NCI-H446 treated with DMSO at 0.1 percent for 48 hours (cell line): ENCODE measurements at places on chromosomes 7 and 10.

- DNase-seq, result no peak
These were observed 41.8 kb downstream of the FGFR2 start for GRCh38 chr10:121556455-121556854.

GRCh38 chr7:69843653-69844052 is 245.4 kb downstream of the AUTS2 start:
- DNase-seq, result no peak

DNA sequence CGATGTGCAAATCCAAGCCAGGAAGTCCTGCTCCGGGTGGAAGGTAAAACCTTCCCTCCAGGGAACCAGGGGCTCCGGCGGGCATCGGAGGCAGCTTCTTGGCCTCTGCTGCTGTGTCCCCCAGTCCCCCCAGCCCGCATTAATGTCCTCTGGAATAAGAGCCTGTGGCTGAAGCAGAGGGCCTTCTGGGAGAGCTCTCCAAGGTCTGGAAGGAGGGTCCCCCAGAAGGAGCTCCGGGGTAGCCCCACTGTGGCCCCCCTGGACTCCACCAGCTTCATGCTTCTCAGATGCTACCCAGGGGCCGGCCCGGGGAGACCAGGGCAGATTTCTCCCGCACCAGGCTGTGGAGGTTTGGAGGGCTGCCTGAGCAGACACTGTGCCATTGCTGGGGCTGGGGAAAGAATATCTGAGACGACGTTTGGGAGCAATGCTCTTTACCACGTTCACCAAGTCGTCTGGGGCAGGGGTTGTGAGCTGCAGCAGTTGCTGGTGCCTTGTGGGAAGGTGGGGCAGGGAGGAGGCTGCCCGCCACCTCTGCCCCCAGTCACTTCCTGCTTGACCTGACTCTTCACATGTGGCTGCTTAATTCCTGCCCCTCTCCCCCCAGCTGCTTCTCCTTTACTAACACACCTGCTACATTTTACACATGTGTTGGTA is 8.3 kb downstream of the ZNF853 start:
- no peak for DNase-seq

DNA sequence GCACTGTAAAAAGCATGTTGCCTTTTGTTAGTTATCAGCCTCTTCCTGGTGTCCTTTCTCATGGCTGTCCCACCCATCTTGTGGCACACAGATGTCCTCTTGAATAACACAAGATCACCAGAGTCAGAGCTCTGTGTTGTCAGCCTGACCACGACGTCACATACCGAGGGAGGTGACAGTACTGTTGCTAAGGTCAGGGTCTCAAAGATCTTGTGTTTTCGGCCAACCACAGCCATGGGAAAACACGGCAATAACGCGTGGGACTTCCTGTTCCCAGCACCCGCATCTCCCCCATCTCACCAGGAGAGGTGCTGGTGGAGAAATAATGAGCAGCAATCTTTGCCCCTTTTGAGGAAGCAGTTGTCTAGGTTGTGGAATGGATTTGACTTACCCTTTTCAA is 40.4 kb downstream of the NPVF start:
- no peak for DNase-seq

- no peak for DNase-seq
These were observed 141.2 kb upstream of the C1QL3 start for GRCh38 chr10:16662923-16663322.

- no peak for DNase-seq
These were observed 46.9 kb downstream of the GRID1 start for GRCh38 chr10:86319676-86320075.

GRCh38 chr10:42754155-42755027 is 28.2 kb upstream of the BMS1 start:
- no peak for DNase-seq

DNA sequence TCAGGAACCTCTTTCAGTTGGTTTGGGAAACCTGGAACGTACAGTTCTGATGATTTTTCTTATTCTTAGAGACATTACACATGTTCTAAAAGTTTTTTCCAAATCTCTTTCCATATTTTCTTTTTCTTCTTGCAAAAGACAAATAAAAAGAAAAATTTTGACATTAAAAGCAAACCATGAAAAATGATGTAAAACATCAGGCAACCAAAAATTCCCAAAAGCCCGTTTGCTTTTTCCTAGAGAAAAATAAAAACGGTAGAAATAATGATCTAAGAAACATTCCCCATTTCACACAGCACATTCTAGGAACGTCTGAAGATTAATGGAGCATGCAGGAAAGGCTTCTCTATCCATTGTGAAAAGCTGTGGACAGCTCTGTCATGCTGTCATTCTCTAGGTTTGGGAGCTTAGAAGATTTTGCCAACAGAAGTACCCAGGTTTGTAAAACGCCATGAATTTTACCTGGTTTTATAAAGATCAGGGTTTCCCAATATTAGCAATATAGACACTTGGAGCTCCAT is 11.2 kb upstream of the PRTFDC1 start:
- no peak for DNase-seq

- no peak for DNase-seq
These were observed 7.9 kb downstream of the GTF2I start for GRCh38 chr7:74665296-74665938.

GRCh38 chr7:39923091-39923490 is 27.0 kb upstream of the CDK13 start:
- no peak for DNase-seq

DNA sequence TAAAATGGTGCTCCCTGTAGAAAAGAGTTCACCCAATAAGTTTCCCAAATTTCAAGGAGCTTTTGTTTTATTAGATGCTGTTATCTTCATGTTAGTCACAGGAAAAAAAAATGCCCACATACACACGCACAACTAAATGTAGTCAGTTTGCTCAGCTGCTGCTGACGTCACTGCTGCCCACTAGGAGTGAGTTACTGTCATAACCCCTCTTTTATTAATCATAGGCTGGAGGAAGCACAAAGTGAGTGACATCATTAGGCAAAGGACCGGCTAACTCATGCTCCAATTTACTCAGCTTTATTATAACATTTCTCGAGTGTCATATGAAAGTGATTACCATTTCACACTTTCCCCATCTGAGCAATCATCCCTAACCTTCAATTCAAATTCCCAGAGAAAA is 6.7 kb upstream of the INHBA start:
- no peak for DNase-seq

DNA sequence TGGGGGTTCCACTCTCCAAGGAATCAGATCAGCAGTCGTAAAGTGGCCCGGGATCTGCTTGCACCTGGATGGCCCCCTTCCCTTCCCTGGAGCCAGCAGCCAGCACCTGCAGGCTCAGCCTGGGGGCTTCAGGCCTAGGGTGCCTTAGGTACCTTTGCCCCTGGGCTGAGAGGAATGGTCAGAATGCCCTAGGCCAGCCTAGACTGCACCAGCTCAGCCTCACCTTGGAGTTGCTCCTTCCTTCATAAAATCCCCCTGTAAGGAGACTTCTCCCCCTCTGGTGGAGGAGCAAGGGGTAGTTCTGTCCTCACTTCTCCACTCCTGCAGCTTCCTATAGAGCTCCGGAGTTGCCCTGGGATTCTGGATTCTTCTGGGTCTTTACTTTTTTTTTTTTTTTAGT is 32.4 kb upstream of the LBX1 start:
- DNase-seq, result no peak

GRCh38 chr7:134829380-134829986 is 50.0 kb downstream of the CALD1 start:
- DNase-seq, result no peak

- no peak for DNase-seq
These were observed 106.4 kb upstream of the DNAJB12 start for GRCh38 chr10:72461085-72461484.

- no peak for DNase-seq
These were observed 76.0 kb upstream of the GRB10 start for GRCh38 chr7:50858528-50859245.

GRCh38 chr7:150383710-150384397 is 4.7 kb downstream of the ZNF775 start:
- no peak for DNase-seq

DNA sequence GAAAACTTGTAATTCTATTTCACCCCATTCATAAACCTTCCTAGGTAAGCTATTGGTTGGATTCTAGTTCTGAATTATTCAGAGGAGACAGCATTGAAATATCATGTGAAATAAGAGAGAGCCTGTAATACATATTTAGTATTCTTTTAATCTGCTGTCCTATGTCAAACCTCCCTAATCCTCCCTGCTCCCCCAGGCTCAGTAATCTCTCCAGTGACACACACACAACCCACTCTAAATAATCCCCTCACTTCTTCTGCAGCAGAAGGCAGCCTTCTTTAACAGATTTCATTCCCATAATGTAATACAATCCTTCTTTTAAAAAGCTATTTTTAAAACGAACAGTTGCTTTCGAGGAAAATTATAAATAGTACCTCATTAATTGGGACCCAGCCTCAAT is 639.7 kb upstream of the AUTS2 start:
- no peak for DNase-seq

GRCh38 chr7:24425664-24426063 is 141.7 kb downstream of the NPY start:
- no peak for DNase-seq

- no peak for DNase-seq
These were observed 72.7 kb downstream of the LHPP start for GRCh38 chr10:124534231-124534798.

DNA sequence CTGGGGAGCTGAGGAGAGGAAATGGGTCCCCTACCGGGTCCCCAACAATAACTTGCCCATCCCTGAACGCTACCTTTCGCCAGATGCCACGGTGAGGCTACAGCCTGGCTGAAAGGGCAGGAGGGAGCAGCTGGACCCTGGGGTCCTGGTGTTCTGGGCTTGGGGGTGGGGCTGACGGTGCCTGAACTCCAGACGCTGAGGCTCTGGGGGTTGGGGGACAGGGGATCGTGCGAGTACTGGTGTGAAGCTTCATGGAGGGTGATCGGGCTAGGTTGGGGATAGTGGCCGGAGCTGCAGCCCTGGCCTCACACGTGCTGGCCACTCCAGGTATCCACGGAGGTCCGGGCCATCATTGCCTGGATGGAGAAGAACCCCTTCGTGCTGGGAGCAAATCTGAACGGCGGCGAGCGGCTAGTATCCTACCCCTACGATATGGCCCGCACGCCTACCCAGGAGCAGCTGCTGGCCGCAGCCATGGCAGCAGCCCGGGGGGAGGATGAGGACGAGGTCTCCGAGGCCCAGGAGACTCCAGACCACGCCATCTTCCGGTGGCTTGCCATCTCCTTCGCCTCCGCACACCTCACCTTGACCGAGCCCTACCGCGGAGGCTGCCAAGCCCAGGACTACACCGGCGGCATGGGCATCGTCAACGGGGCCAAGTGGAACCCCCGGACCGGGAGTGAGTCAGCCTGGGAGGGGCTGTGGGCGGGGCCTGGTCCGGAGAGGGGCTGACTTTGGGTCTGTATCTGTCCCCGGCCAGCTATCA is 8.3 kb downstream of the AEBP1 start:
- no peak for DNase-seq

- no peak for DNase-seq
These were observed 75.2 kb downstream of the WAPL start for GRCh38 chr10:86446440-86446839.

- DNase-seq, result no peak
These were observed 72.2 kb upstream of the COL13A1 start for GRCh38 chr10:69729326-69730048.

- no peak for DNase-seq
These were observed 44.0 kb downstream of the AKR1D1 start for GRCh38 chr7:138120140-138120827.

GRCh38 chr7:19919261-19920095 is 146.1 kb upstream of the TMEM196 start:
- peak; percentile 36 for DNase-seq

- DNase-seq, result no peak
These were observed 231.8 kb upstream of the DKK1 start for GRCh38 chr10:52082307-52082706.

DNA sequence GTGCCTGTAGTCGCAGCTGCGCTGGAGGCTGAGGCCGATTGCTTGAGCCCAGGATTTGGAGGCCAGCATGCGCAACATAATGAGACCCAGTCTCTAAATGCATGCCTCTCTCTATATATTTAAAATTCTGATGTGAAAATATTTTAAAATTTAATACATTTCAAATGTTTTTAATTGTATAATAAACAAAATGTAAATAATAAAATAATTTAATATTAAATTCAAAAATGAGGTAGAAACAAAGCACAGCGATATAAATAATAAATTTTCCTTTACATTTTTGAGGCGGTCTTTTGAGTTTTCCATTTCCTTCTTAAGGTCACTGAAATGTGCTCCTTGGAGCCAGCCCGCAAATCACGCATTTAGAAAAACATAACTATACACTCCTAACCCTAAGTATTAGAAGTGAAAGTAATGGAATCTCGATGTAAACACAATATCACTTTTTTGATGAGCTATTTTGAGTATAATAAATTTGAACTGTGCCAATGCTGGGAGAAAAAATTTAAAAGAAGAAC is 523 bp upstream of the CDK1 start:
- no peak for DNase-seq

DNA sequence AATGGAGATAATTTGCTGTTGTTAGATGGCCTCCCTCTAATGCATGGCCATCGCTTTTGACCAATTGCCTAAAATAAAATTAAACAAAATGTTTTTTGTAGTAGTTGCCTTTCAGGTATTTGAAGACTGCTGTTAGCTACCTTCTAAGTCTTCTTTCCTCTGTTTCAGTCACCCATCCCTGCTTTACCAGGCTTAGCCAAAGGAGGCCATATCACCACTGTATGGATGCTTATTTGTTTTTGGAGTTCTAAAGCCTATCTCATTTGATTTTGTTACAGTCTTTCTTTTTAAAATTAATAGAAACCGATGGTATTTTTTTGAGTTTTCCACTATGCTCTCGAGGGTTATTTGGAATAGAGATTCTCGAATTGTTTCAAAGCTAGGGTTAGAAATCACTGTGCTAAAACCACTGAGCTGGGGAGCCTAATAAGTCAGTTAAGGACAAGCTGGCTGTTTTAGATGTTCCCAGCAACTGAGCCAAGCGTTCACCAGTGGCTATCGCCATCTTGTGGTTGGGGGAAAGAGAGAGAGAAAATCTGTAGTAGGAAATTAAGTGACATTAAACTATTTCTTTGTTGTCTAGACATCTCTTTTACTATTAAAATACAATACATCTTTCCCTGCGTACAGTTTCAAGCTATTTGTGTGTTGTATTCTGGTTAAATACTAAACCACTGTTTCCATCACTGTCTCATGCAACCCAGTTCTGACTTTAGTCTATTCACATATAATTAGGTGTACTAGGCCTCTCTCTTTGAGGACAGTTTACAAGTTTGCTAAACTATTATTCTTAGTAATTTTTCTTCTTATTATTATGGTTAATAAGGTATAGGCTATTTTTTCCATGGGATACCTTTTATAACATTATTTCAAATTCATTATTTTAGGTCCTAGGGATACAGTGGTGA is 52.2 kb downstream of the GPR158 start:
- DNase-seq, result peak; percentile 45

DNA sequence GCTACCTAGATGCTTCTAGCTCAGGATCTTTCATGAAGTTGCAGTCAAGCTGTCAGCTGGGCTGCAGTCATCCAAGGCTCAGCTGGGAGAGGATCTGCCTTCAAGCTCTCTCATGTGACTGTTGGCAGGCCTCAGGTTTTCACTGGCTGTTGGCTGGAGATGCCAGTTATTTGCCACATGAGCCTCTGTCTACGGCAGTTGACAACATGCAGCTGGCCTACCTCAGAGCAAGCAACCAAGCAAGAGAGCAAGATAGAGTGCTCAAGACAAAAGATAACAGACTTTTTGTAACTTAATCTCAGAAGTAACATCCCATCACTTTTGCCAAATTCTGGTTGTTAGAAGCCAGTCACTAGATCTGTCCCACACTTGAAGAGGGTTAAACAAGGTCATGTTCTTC is 125.8 kb downstream of the TPST1 start:
- DNase-seq, result peak; percentile 26

- DNase-seq, result no peak
These were observed 23.2 kb downstream of the ABCB4 start for GRCh38 chr7:87452279-87452678.
